A172 (cell line): ENCODE measurements at places on chromosomes 3 and 15. TPM values are rescaled to one million over a fixed set of nuclear protein-coding genes. Genes with fewer than 3 reads are reported as not detected.

Gene PLSCR4
- 10.5 and 13.7 TPM in 2 replicates for total RNA-seq

Gene XYLB
- 2.7 TPM in 2 replicates for total RNA-seq

Gene GOLGA8T
- total RNA-seq, result not detected in 2 replicates

Gene CNTN4
- not detected in 2 replicates for total RNA-seq

Gene SERINC4
- total RNA-seq, result not detected in 2 replicates

Gene MME
- total RNA-seq, result 77.8 and 134 TPM in 2 replicates

Gene CAMK2N2
- 1.6 and 1.8 TPM in 2 replicates for total RNA-seq

Gene TMEM87A
- 57.1 and 57.2 TPM in 2 replicates for total RNA-seq

Gene ZNF620
- 2.5 and 2.7 TPM in 2 replicates for total RNA-seq

Gene DGKG
- total RNA-seq, result 10.1 and 12.0 TPM in 2 replicates

Gene PPP1R14D
- not detected in 2 replicates for total RNA-seq

Gene LRRC31
- total RNA-seq, result not detected in 2 replicates

Gene MANF
- 128 and 156 TPM in 2 replicates for total RNA-seq

Gene NR1I2
- total RNA-seq, result not detected in 2 replicates

Gene KCNAB1
- total RNA-seq, result 0.26 and 1.6 TPM in 2 replicates

Gene BCHE
- 31.1 and 40.3 TPM in 2 replicates for total RNA-seq

Gene ITPKA
- total RNA-seq, result 15.5 and 17.3 TPM in 2 replicates

Gene IQCH
- total RNA-seq, result 2.4 and 3.1 TPM in 2 replicates

Gene SLC12A1
- total RNA-seq, result not detected in 2 replicates

Gene TMA7
- total RNA-seq, result 556 and 560 TPM in 2 replicates

Gene FOXL2
- 1.2 and 1.9 TPM in 2 replicates for total RNA-seq

Gene CCR9
- not detected in 2 replicates for total RNA-seq

Gene SLC35G2
- 18.5 and 20.6 TPM in 2 replicates for total RNA-seq

Gene RARB
- 0.62 and 0.71 TPM in 2 replicates for total RNA-seq

Gene GPR171
- not detected in 2 replicates for total RNA-seq

Gene DTWD1
- 25.3 and 35.0 TPM in 2 replicates for total RNA-seq

Gene ATP13A4
- total RNA-seq, result not detected in 2 replicates

Gene CYP1A1
- total RNA-seq, result 0.17 and 0.22 TPM in 2 replicates

Gene GADL1
- total RNA-seq, result 0.02 TPM in 1 of 2 replicates, not detected in the other

Gene DAPK2
- 1.5 and 3.2 TPM in 2 replicates for total RNA-seq

Gene PLA1A
- not detected in 2 replicates for total RNA-seq

Gene IGSF11
- total RNA-seq, result not detected in 2 replicates

Gene RARRES1
- not detected in 2 replicates for total RNA-seq

Gene IMPG2
- total RNA-seq, result 0.17 TPM in 1 of 2 replicates, not detected in the other

Gene CLDN1
- total RNA-seq, result 2.8 and 3.6 TPM in 2 replicates

Gene P2RY14
- total RNA-seq, result 0.03 and 0.05 TPM in 2 replicates

Gene PLCL2
- 3.3 and 4.0 TPM in 2 replicates for total RNA-seq

Gene LRRC3B
- total RNA-seq, result not detected in 2 replicates
